ENCODE measurements at places on chromosomes 5 and 9.

DNA sequence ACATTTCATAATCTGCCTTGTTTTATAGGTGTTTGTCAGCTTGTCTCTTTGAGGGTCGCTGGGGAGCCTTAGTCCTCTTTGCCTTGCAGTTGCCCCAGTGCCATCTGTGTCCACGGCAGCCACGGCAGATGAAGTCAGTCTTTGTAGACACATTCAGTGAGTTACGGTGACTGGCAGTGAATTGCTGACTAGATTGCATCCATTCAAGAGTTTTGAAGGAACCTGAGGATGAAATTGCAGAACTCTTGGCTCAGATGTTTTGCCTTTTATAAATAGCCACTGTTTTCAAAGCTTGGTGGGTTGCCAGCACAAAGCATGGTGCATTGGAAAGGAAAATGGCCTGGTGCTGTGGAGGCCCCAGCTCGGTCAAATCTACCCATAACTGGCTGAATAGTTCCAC, 125.6 kb downstream of the TRIO start:
- no peak for DNase-seq

DNA sequence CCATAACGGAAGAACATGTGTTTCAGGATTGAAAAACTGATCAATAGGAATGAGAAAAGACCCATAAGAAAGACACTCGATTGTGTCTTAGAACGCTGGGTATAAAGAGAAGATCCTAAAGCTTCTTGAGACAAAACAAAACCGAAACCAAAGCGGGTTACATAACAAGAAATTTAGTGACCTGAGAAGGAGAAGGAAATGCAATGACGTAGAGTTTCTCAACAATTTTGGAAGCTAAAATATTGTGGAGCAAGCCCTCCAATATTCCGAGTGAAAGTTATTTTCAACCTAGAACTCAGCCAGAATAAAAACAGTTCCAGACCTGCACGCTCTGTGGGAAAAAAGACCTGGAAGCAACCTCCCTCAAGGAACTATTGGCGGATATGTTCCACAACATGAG, 81.9 kb upstream of the FREM1 start:
- DNase-seq: no peak

DNA sequence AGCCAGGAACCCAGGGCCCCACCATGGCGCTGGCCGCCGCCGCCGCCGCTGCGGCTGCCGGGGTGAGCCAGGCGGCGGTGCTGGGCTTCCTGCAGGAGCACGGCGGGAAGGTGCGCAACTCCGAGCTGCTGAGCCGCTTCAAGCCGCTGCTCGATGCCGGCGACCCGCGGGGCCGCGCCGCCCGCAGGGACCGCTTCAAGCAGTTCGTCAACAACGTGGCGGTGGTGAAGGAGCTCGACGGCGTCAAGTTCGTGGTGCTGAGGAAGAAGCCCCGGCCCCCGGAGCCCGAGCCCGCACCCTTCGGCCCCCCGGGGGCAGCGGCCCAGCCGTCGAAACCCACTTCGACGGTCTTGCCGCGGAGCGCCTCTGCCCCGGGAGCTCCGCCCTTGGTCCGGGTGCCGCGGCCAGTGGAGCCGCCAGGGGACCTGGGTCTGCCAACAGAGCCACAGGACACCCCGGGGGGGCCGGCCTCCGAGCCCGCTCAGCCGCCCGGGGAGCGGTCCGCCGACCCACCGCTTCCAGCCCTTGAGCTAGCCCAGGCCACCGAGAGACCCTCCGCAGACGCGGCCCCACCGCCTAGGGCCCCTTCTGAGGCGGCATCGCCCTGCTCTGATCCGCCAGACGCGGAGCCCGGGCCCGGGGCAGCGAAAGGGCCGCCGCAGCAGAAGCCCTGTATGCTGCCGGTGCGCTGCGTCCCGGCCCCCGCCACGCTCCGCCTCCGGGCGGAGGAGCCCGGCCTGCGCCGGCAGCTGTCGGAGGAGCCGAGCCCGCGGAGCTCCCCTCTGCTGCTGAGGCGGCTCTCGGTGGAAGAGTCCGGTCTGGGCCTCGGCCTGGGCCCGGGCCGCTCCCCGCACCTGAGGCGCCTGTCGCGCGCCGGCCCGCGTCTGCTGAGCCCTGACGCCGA, 749 bp downstream of the SOWAHA start:
- DNase-seq: no peak

DNA sequence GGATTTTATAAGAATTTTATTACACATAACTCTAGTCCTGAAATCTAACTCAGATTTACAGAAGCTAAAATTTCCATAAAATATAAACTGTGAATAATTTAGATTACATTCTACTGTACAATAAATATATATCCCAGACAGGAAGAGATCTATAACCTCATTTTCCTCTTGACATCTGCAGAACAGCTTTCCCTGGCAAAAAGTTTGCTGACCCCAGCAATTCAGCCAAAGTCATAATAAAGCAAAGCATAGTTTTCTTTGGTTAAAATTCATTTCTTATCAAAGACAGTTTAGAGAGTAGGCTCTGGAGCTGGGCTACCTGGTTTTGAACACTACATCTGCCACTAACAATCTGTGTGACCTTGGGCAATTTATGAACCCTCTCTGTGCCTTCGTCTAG, 372.5 kb downstream of the CAAP1 start:
- DNase-seq: no peak

DNA sequence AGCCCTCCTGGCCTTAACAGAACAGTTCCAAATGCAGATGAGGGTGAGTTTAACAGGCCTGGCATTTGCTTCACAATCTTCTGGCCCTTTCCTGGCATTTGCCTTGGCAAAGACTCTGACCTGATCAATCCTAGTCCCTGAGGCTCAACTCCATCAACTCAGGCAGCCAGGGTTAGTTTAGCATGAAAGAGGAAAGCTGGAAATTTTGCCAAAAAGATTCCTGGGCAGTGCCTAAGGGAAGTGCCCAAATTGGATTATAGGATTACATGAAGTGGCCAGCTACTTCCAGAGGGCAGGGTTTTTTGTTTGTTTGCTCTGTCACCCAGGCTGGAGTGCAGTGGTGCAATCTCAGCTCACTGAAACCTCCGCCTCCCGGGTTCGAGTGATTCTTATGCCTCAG, 36.8 kb downstream of the PCDHAC2 start:
- no peak for DNase-seq

GRCh38 chr5:137310051-137310730, 188.9 kb downstream of the SPOCK1 start:
- DNase-seq: no peak

GRCh38 chr9:34717996-34718614, 8.2 kb upstream of the CCL21 start:
- DNase-seq: no peak

DNA sequence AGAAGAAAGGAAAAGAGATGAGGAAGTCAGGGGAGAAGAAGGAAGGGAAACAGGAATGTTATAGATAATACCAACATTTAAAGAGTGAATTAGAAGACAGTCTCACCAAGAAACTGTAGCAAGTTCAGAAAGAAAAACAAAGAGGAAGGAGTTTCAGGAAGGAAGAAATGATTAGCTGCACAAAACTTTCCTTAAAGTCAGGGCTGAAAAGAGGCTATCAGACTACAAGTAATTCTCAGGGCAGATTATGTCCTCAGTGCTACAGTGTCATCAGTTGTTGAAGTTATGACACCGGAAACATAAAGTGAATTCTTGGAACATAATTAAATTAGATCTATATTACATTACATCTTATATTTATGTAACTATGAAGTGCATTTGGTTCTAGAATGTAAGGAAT, 226.9 kb downstream of the ARRDC3 start:
- no peak for DNase-seq

GRCh38 chr5:200985-201384, 9.7 kb downstream of the LRRC14B start:
- no peak for DNase-seq

DNA sequence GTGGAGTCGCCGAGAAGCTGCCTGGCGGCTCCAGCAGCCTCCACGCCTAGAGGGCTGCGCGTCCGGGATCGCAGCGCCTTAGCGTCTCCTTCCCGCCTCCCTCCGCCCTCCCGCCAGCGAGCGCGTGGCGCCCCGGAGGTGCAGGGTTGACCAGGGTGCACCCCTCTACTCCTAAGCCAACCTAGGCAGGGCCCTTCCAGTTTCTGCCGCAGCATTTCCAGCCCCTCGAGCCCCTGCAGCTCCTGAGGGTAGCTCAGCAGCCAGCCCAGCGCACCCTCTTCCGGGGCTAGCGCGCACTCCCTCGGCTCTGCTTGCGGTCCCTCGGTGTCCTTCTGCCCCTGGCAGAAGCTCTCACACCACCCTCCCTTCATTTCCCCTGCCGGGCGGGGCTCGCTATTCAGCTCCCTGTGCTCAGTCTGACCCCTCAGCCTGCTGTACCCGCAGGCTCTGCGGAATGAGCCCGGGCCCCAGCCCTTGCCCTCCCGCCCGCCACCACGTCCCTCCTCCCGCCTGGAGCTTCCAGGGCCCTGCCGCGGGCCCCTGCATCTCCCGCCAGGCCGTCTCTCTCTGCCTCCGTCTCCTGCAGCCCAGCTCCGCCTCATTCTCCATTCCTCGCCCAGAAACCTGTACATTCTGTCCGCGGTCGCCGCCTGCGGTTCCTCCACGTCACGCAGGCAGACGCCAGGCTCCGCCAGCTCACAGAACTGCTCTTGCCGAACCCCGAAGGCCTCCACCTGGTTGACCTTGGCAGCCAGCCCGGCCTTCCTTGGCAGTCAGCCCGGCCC, 61.8 kb downstream of the SPATA31C2 start:
- DNase-seq: no peak

DNA sequence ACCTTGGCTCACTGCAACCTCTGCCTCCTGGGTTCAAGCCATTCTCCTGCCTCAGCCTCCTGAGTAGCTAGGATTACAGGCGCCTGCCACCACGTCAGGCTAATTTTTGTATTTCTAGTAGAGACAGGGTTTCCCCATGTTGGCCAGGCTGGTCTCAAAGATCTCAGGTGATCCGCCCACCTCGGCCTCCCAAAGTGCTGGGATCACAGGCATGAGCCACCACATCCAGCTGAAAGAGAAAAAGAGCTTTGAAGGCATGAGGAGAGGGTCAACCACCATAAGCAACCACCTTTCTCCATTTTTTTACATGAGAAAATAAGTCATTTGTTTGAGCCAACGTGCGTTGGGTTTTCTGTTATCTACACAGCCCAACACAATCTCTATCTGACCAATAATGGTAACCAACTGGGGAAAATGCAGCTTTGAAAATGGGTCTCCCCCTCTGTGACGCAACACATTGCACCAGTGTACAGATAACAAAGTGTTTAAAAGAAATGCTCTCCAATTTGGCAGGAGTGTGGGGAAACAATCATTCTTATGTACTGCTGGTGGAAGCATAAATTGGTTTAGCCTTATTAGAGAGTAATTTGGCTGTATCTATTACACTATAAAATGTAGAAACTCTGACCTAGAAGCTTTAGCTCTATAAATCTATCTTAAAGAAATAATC, 45.8 kb upstream of the ZBTB43 start:
- no peak for DNase-seq

DNA sequence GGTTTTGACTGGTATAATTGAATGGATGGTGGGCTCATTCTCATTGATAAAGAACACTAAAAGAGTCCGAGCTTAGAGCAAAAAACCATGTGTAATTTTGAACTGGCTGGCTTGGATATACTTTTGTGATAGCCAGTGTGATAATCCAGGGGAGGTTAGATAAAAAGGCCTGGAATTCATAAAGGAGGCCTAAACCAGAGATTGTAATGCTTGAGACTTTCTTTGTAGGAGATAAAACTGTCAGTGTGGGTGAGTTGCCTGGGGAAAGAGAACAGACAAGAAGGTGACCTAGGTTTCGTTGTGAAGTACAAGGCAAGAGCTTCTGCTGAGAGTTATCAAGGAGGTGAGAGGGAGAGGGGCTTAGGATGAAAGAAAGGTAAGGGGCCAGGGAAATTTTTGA, 17.0 kb upstream of the NMUR2 start:
- no peak for DNase-seq

GRCh38 chr5:55303238-55303690, 4.2 kb downstream of the DHX29 start:
- DNase-seq: no peak

DNA sequence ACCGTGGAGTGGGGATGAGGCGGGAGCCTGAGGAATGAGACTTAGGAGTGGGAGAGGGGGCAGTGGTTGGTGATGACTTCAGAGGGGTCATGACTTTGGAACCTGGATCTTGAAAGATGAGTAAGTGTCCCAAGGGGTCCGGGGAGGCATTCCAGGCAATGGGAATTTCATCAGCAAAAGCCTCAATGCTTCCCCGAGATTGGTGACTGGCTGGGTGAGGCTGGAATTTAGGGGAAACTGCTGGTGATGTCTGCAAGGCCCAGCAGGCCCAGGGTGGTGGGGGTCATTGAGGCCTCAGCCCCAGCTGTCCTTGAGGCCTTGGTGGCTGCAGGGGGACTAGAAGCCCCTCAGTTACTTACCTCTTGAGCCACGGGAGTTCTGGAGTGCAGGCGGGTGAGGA, 7.5 kb downstream of the NDST1 start:
- DNase-seq: no peak

DNA sequence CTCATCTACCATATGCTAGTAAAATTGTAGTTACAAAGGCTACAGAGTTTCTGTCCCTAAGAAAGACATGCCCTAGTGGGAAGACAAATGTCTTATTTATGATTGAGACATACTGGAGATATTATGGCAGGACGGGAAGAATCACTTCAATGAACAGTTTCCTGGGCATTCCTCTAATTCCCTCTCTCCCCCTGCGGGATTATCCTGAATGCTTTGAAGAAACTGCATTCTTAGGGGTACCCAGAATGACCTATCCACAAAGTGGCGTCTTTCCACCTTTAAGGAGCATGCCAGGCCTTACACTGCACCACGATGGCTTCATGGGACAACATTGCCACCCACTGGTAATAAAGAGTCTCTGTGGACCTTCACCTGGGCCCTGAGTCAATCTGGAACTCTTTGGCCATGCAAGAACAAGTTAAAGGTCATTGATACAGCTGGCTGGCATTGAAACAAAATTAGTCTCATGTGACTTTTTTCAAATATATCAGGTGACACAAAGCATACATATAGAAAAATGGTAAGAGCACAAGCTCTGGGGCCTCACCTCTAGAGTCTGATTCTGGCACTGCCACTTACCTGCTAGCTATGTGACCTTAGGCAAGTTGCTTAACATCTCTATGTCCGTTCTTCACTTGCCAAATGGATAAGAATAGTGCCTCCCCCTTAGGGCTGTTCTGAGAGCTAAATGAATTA, 32.0 kb downstream of the ANKRD55 start:
- DNase-seq: peak; percentile 34

GRCh38 chr5:81577091-81577490, 173.8 kb downstream of the SSBP2 start:
- DNase-seq: no peak

DNA sequence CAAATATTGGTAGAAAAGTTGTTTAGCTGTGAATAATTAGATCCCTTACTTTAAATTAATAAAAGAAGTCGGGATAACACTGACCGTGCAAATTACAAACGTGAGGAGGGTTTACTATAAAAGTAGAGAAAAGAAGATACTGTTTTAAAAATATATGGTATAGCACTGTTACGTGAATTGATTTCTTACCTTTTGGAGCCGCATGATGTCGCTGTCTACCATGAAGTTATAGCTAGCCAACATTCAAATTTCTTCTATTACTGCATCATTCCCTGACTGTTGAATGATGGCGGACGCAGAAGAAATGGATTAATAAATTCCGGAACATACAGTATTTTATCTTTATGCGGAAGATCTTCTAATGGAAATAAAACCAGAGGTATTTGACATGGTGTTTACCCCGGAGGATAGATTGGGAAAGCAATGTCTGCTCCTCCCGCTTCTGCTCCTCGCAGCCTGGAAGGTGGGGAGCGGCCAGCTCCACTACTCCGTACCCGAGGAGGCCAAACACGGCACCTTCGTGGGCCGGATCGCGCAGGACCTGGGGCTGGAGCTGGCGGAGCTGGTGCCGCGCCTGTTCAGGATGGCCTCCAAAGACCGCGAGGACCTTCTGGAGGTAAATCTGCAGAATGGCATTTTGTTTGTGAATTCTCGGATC, at the start of gene PCDHA6:
PCDHA6 (plus strand) TSS at position 257 of the 658 bp plus-strand sequence; CDS start at position 389, 132 bp downstream.
- DNase-seq: no peak

- no peak for DNase-seq
Measured at GRCh38 chr9:131739133-131739958, 530 bp downstream of the RAPGEF1 start.

Data from stimulated activated CD4-positive, alpha-beta T cell treated with anti-CD3 and anti-CD28 coated beads, Interleukin-1b, Interleukin-23, amount 100 ng/mL, for 24 hours (primary cell).